C1 segment of cervical spinal cord (tissue), 14 donors: ENCODE measurements at places on chromosomes 12 and 14.

- no peak for DNase-seq
These were observed 46.5 kb upstream of the SAV1 start for GRCh38 chr14:50714450-50715073.

DNA sequence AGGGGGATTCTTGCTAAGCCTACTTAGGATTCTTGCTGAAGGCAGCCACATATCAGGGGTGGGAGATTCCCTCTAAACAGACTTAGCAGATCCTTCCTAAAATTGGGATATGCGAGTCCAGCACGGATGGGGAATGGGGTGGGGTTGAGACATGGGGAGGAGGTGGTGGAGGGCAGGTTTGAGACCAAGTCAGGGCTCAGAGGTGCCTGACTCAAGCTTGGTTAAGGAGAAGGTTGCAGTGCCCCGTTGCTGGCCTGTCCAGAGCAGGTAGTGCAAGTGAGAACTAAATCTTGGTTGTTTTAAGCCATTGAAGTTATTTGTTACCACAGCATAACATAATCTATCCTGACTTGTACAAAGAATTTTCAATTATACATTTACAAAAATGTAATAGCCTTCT lies 359.7 kb downstream of the AACS start:
- DNase-seq: no peak

- DNase-seq: no peak
These were observed 437.3 kb downstream of the MED13L start for GRCh38 chr12:115840159-115840558.

GRCh38 chr14:98835825-98836100 lies 436.2 kb downstream of the BCL11B start:
- no peak for DNase-seq

DNA sequence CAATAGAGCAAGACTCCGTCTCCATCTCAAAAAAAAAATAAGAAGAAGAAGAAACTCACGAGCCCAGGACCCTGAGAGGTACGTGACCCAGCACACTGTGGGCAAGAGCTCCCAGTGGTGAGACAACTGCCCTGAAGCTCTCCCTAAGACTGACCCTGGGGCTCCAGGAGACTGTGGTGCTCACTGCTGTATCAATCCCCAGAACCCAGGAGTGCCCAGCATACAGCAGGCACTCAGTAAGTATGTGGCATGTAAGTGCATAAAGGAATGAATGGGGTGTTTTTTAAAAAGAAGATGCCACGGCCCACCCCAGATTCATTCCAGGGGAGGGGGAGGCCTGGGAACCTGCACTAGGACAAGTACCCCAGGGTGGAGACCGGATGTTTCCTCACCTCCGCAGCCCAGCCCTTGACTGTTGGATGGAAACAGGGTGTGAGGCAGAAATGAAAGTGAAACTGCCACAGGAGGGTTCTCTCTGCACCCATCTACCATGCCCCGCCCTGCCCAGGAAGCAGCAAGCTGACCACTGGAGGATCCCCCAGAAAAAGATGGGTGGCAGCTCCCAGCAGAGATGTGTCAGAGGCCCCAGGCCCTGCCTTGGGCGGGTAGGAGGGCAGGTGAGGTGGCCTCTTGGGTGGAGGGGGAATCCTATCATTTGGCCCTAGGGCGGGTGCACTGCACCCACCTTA lies 12.2 kb downstream of the ITPK1 start:
- no peak for DNase-seq

- DNase-seq: no peak
These were observed 14.0 kb downstream of the RTRAF start for GRCh38 chr14:52003324-52003723.

- DNase-seq: no peak
These were observed 186.0 kb downstream of the SLC25A21 start for GRCh38 chr14:36986407-36986806.

DNA sequence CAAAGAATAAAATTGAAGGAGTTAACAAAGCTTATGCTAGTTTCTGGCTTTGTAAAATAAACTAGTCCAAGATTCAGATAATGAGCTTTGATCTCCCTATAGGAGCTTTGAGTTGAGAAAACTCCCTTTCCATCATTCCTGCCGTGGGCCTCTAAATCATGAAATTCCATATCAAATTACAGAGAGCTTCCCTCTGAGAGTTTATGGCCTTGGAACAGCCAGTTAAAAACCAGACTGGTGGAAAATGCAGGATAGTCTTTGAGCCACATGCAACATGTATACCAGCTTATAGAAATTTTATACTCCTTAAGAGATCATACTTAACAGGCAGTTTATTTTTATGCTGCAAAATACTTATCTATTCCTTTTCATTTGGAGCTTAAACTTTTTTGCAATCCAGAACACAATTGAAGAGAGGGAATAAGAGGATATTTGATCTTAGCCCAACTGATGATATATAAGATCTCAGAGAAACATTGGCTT lies 175.8 kb upstream of the ATP2B1 start:
- no peak for DNase-seq

DNA sequence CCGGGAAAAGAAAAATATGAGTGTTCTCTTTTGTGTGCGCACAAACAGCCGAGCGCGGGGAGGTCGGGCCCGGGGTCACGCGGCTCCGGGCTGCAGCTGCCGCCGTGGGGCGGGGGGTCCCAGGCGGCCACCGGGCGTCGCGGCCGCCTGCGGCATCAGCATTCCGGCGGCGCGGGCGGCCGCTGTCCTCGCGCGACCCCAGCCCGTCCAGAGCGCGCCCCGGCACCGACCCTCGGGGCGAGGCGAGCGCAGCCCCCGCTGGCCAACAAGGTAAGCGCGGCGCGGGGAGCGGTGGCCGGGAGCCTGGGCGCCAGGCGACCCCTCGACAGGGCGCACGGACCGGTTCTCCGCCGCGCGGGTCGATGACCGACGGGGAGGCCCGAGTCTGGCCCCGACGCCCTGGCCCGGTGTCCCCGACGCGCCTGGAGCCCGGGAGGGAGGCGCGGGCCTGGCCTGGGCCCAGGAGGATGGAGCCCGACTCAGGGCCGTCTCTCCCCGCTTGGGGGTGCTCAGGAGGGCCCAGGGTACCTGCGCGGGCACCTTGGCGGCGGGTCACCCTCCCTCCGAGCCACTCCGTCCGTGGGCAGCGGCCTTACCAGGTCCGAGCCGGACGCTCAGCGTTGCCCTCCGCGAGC lies 103.9 kb upstream of the DIO3 start:
- no peak for DNase-seq

- DNase-seq: no peak
These were observed 15.1 kb downstream of the NAP1L1 start for GRCh38 chr12:76069339-76069738.

GRCh38 chr12:26608706-26609105 lies 224.3 kb downstream of the ITPR2 start:
- DNase-seq: no peak

- no peak for DNase-seq
These were observed 12.1 kb upstream of the NTN4 start for GRCh38 chr12:95802482-95803270.

DNA sequence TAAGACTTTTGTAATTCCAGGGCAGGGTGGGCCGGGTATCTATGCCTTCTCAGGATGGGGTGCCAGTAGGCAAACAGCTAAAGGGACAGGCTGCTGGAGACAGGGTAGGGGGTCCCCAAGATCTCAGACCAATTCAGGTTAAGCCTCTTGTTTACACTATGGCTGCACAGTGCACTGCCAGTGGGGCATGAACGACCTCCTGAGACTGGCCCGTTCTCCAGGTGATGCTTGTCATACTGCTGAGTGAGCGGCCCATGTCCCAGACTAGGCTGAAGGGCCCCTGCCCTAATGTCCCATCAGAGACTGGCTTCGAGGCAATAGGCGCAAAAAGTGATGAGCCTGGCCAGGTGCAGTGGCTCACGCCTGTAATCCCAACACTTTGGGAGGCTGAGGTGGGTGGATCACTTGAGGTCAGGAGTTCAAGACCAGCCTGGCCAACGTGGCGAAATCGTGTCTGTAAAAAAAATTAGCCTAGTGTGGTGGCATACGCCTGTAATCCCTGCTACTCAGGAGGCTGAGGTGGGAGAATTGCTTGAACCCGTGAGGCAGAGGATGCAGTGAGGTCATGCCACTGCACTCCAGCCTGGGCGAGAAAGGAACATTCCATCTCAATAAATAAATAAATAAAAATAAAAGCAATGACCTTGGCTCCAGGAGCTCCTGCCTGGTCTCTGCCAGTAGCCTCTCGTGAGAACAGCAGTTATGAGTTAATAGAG lies 12.6 kb downstream of the SLC25A29 start:
- DNase-seq: no peak

GRCh38 chr14:47120645-47121044 lies 469.1 kb upstream of the RPL10L start:
- no peak for DNase-seq

DNA sequence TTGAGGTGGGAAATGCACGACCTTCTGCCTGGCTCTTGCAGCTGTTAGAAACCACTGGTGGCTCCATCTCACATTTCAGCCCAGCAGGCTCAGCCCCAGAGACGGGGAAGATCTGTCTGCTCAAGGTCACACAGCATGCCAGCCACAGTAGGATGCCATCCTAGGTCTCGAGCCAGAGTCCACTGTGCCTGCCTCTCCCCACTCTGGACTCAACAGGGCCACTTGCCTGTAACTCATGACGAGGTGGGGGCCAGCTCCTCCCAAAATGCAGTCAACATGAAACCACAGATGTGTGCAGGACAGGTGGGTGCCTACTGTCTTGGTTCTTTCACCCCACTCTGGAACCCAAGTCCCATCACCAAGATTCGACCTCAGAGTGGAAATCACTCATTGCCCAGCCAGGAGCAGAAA lies 23.2 kb downstream of the BCL11B start:
- DNase-seq: no peak

- DNase-seq: no peak
These were observed 30.5 kb upstream of the TMEM179 start for GRCh38 chr14:104634886-104635570.

GRCh38 chr12:24901576-24902461 lies 47.1 kb downstream of the BCAT1 start:
- no peak for DNase-seq

DNA sequence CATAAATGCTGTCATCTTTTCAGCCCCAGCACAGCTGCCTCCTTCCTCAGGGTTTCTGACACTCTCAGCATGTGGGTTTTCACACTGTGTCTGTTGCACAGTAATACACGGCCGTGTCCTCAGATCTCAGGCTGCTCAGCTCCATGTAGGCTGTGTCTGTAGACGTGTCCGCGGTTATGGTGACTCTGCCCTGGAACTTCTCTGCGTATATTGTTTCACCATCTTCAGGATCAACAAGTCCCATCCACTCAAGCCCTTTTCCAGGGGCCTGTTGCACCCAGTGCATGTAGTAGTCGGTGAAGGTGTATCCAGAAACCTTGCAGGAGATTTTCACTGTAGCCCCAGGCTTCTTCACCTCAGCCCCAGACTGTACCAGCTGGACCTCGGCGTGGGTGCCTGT lies 1210.6 kb downstream of the TMEM121 start:
- DNase-seq: no peak

DNA sequence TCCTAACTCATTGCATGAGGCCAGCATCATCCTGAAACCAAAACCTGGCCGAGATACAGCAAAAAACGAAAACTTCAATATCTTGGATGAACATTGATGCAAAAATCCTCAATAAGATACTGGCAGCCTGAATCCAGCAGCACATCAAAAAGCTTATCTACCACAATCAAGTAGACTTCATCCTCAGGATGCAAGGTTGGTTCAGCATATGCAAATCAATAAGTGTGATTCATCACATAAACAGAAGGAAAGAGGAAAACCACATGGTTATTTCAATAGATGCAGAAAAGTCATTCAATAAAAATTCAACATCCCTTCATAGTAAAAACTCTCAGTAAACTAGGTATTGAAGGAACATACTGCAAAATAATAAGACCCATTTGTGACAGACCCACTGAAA lies 56.5 kb upstream of the PPFIA2 start:
- DNase-seq: no peak

GRCh38 chr14:102667703-102668102 lies 75.3 kb downstream of the RCOR1 start:
- no peak for DNase-seq

DNA sequence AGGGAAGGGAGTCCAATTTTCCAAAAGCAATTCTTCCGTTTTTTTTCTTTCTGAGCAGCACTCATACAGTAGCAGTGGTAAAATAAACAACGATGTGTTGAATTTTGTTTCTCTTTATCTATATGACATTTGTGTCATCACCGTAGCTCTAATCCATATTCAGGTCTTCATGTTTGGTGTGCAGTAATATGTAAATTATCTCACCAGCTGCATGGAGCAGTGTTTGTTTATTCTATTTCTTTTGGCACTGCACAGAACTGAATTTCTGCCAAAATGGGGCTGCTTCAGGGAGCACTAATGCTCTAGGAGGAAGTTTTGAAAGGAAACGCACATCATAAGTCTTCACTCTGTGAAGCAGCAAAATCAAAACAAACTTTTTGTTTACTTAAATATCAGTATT lies 130.0 kb upstream of the NPAS3 start:
- no peak for DNase-seq

- no peak for DNase-seq
These were observed 848.0 kb upstream of the USP15 start for GRCh38 chr12:61412201-61412600.

- DNase-seq: no peak
These were observed 73.8 kb downstream of the NTF3 start for GRCh38 chr12:5505751-5506150.

DNA sequence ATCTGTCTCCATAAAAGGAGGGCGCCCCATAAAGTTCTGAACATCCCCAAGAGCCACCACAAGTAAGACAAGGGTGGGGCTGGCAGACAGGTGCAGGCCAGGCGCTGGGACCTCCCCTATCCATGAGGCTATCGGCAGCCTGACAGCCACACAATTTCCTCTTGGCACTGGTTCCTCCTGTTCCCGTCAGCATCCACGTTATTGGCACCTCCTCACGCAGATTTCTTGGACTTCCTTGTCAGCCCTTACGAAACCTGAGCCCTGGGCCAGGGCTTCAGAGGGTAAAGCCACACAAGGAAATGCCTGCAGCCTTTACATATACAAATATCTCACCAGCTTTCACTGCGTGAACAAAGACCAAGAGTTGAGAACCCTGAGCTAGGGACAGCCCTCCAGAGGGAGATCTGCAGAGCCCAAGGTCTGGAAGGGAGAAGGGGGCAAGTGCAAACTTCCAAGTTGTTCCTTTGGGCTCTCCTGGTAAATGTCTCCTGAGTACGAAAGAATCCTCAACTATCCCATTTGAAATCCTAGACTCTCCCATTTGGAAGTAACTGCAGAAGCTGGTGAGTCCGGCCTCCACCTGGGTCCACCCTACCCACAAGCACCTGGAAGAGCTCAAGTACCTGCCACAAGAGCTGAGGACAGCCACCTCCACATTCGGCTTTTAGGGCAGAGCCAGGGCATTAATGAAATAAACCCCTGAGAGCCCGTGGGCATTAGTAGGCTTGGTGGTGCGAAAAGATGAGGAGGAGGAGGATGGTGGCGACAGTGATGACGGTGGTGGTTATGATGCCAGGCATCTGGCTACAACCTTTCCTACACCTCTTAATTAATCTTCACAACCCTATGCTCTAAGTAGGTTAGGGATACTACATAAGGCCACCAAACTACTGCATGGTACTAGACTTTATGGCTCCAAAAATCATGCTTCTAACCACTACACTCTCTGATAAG lies 5.5 kb upstream of the TC2N start:
- DNase-seq: no peak

GRCh38 chr14:38758661-38759060 lies 344.4 kb downstream of the SEC23A start:
- no peak for DNase-seq

GRCh38 chr12:42186793-42187192 lies 42.1 kb upstream of the GXYLT1 start:
- DNase-seq: no peak
